Left ventricle myocardium superior (tissue), 1 donor: ENCODE measurements at places on chromosomes 7 and 10. TPM values are rescaled to one million over a fixed set of nuclear protein-coding genes. Genes with fewer than 3 reads are reported as not detected.

The SLC29A4 gene
- 2.3 TPM for total RNA-seq

- DNase-seq: no peak
Observed at GRCh38 chr7:98493030-98493778, 92.3 kb upstream of the BAIAP2L1 start.

The OPALIN gene
- total RNA-seq: not detected

- no peak for DNase-seq
Observed at GRCh38 chr10:1746796-1747195, 9.5 kb upstream of the ADARB2 start.
